ENCODE measurements at places on chromosomes 6 and 20.
A peak's percentile ranks its signal among the peaks of the same experiment; 100 is the strongest.

- no peak for DNase-seq
Measured at GRCh38 chr6:152151920-152152319, 344.4 kb downstream of the ESR1 start.

DNA sequence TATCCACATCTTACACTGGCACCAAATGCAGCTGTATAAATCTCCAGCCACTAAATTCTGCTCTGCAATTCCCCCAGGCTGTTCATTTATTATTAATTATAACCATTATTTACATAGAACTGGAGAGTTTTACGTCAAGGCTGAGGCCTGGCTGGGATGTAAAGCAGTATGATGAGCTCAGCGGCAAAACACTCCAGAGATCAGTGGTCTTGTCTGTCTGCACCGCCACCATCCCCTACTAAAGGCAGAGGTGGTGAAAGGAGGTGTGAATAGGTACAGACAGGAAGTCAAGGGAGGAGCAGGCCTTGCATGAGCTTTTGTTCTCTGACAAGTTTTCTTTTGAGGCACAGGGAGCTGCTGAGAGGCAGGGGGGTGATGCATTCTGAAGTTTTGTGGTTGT lies 159.9 kb upstream of the PCSK2 start:
- DNase-seq = no peak

- no peak for DNase-seq
Measured at GRCh38 chr20:61802721-61803311, 262.9 kb downstream of the TAF4 start.

DNA sequence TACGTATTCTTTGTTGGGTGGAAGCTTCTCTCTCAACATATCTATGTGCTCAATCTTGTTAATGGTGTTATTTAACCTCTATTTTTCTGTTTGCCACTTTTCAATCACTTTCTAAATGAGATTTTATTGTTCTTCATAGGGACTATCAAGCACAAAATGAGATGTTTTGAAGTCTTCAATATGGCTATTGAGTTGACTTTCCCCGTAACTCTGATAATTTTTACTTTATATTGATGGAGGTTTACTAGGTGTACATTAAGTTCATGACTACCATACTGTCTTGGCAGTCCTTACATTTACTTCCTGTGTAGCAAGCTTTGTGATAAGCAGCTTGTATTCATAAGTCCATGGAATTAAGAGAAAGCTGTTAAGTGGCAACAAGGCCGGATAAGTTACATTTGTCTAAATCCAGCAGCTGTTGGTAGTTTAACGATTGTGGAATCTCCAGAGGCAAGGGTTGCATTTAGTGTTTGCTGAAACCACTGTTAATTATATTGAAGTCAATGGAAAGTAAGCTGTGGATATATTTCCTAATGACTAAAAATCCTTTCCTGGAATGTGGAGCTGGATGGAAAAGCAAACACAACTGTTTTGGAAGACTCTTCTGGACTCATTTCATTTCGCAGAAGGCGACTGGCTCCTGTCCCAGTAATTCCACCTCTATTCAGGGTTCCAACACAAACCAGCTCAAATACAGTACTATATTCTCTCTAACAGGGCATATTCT lies 57.3 kb upstream of the SMIM29 start:
- peak; percentile 51 for DNase-seq

GRCh38 chr6:80181352-80182081 lies 75.0 kb downstream of the BCKDHB start:
- DNase-seq = no peak

DNA sequence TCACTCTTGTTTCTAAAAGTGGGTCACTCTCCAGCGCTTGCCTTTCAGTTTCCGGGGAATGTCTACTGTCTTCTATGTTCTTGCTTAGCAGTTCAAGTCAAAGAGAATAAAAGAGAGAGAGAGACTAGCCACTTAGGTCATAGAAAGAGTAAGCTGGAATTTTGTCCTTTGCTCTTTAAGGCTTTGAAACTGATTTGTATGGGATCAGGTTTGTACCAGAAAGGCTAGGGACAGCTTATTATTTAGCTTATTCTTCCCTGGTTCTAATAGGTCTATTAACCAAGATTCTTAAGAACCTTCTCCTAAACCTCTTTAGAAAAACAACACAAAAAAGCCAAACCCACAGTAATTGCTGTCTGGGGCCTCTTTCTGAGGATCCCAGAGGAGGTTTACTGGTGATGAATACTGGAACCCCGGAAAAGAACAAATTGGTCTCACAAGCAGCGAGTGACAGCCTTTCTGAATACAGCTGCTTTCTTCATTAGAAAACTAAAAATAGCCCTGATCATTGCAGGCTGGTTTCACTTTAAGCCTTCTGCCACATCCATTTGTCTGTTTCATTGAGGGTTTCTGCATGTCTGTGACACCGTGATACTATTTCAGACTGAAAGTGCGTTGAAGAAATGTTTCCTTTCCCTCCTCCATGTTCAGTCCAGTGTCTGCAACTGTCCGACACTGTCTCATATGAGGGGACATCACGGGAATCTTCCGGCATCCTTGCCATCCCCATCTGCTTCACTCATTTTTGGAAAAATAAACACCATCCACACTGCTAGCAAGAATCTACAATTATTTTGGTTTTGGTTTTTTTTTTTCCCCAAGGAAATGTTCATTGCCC lies 75.1 kb upstream of the ATXN1 start:
- DNase-seq = peak; percentile 36

DNA sequence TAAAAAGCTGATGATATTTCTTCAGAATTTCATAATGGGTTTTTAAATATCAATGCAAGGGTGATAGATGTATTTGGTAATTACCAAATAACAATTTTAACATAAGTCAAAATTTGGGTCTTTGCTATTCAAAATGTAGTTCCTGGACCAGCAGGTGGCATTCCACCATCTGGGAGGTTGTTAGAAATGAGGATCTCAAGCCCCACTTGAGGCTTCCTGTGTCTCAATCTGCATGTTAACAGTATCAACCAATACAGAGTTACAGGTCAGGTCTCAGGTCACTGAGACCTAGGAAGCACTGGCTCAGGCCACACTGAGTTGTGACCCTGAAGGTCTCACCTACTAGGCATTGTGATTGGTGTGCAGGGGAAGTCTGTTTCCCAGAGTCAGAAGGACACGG lies 57.2 kb upstream of the MTRF1L start:
- DNase-seq = no peak

DNA sequence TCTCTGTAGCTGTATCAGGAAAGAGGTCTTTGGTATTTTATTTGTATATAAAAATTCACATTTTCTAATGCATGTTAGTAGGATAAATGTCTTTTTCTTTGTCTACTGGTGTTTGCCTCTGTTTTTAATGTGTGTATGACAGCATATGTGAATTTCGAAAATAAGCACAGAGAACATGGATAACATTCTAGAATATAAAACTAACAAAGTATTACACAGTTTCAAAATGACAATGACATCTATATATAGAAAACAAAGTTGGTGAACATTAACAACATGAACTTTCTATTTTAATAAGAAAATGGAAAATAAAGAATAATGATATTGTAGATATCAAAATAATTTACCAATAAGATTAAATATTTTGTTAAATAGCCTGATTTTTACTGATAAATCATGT lies 608.0 kb downstream of the COL12A1 start:
- DNase-seq = no peak

DNA sequence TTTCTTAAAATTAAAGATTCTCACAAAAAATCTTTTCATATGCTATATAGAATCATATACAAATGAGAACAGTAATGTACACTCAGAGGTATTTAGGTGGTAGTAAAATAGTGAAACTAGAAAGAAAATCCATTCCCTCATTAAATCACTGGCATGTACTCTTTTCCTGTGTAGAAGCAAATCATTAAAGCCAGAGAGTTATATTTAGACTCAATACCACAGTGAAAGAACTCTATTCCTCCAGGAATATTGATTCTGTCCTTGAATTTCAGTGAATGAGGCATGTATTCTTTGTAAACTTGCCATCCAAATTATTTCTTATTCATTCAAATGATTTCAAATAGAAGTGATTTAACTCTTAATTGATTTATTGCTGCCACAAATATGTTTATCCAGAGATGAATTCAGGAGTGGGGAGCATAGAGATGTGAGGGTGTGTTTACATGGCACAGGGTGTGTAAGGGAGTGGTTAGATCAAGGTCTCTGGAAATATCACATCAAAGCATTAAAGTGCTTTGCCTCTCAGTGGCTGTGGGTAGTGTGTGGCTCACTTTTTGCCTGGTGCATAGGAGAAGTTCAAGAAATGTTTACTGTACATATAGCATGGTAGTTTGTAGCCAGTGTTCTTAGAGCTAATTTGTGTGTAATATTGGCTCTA lies 141.2 kb downstream of the FAM83B start:
- no peak for DNase-seq

Measured in Ammon's horn (tissue), 1 donor.